ENCODE measurements at places on chromosomes 7 and 10. TPM values are rescaled to one million over a fixed set of nuclear protein-coding genes. Genes with fewer than 3 reads are reported as not detected.

Gene ASZ1
- not detected for total RNA-seq

Gene LEP
- not detected for total RNA-seq

Gene TEX47
- total RNA-seq: not detected

Gene EBLN1
- total RNA-seq: not detected

Gene CUBN
- total RNA-seq: 0.02 TPM

Gene CYP2C18
- 0.16 TPM for total RNA-seq

Gene METTL27
- total RNA-seq: 9.8 TPM

Gene ANKRD30A
- total RNA-seq: 0.88 TPM

Gene NET1
- 82.4 TPM for total RNA-seq

Gene SPDYE9
- total RNA-seq: not detected

Gene AASS
- total RNA-seq: 0.06 TPM

All from A549 treated with RU486 at 1 μM for 4 hours (cell line).